ENCODE measurements at places on chromosomes 5 and 9. TPM values are rescaled to one million over a fixed set of nuclear protein-coding genes. Genes with fewer than 3 reads are reported as not detected.
A peak's percentile ranks its signal among the peaks of the same experiment; 100 is the strongest.

GRIN1 gene
- total RNA-seq = 0.21 TPM

EQTN gene
- total RNA-seq = not detected

ANKDD1B gene
- 1.5 TPM for total RNA-seq

IFNA2 gene
- not detected for total RNA-seq

ADAMTS2 gene
- total RNA-seq = 42.9 TPM

TLX3 gene
- not detected for total RNA-seq

TMEM252 gene
- total RNA-seq = not detected

GRCh38 chr5:354581-355378, 33.3 kb downstream of the AHRR start:
- no peaks in the 10 kb centered on the region for H3K4me1 ChIP-seq
- no peaks in the 10 kb centered on the region for H3K27me3 ChIP-seq
- no peak overlapping the region for H3K4me3 ChIP-seq
- no peaks in the 10 kb centered on the region for H3K36me3 ChIP-seq

GRCh38 chr5:113390224-113390623, 44.6 kb downstream of the TSSK1B start:
- no peaks in the 10 kb centered on the region for H3K27me3 ChIP-seq
- no peak for DNase-seq
- no peaks in the 10 kb centered on the region for H3K4me1 ChIP-seq
- H3K36me3 ChIP-seq = no peaks in the 10 kb centered on the region
- H3K4me3 ChIP-seq = no peak overlapping the region
- no peak overlapping the region for H3K27ac ChIP-seq

DNA sequence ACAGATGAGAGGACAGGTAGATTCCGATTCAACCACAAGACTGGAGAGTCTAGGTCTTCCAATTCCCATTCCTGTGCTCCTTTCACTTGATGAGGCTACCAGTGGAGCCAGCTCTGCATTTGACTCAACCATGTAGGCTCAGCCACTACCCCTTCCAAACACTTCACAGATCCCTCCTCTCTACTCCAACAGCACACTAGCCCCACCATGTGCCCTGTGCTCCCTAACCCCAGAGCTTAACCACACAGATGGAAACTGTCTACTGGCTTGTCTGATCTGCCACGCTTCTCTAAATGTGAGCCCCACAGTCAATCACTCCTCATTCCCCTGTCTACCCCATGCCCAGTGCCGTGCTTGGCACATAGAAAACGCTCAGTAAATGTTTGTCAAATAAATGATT, 508.2 kb downstream of the CDK5RAP2 start:
- H3K4me3 ChIP-seq = no peak overlapping the region
- H3K36me3 ChIP-seq = no peaks in the 10 kb centered on the region
- no peak overlapping the region for H3K27ac ChIP-seq
- H3K4me1 ChIP-seq = no peaks in the 10 kb centered on the region
- no peak for DNase-seq

DNA sequence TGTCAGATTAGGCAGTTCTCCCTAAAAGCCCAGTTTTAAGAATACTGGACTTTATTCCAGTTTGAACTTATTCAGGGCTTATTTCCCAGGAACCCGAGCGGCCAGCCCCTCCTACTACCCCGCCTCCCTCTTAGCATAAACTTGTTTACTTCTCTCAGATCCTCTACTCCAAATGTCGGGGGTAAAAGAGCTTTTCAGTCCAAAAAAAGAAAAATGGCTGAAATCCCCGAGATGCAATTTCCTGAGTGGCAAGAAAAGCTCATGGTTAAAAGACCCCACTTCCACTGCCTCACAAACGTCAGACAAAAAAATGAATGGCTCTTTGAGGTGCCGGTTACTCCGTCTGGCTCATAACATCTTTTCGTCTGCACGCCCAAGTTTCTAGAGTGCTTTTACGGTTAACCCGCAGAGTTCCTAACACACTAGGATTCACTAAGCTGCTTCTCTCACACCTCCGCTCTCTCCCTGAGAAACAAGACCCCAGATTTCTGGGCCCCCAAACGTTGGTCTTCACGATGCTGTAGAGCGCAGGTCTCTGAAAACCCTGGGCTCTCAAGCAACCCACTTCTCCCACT, 402 bp downstream of the BRD8 start:
- H3K27ac ChIP-seq = peak overlapping the region; percentile 75
- H3K4me1 ChIP-seq = peaks cover 14% of the 10 kb centered on the region
- H3K4me3 ChIP-seq = peak overlapping the region; percentile 74
- H3K27me3 ChIP-seq = no peaks in the 10 kb centered on the region
- no peak for DNase-seq

DNA sequence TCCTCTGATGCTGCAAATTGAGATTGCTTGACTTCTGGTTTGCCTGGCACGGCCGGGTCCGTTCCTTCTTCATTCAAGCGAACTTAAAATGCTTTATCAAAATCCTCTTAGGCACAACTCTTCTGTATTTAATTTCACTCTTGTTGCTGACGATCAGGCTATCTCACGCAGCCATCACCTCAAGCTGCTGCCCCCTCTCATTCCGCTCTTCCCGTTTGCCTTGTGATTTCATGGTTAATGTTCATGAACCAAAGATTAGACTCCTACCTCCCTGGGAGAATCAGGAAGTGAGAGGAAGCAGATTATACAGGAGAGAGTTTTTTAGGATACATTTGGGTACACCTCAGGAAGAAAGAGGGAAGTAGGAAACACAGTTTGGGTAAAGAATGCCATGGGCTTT, 22.6 kb downstream of the QRFP start:
- H3K4me1 ChIP-seq = peaks cover 51% of the 10 kb centered on the region
- H3K36me3 ChIP-seq = peaks cover 15% of the 10 kb centered on the region
- no peak for DNase-seq
- no peaks in the 10 kb centered on the region for H3K27me3 ChIP-seq

- no peak overlapping the region for H3K27ac ChIP-seq
- H3K27me3 ChIP-seq = no peaks in the 10 kb centered on the region
- no peak for DNase-seq
- no peaks in the 10 kb centered on the region for H3K4me1 ChIP-seq
Measured at GRCh38 chr5:97752871-97753270, 569.8 kb upstream of the RIOK2 start.

DNA sequence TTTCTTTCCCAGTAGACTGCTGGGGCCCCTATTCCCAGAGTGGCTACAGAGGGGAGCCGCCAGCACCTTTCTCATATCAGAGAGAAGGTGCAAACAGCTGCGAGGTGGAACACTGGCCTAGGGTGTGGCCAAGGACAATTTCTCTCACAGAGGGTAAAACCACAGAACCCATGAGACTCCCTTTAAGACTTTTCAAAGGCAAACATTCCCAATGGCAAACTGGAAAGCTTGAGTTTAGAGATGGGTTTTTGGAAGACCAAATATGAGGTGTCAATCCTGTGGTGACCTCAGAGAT, 335.1 kb upstream of the PIK3R1 start:
- peak overlapping the region; percentile 86 for H3K27ac ChIP-seq
- no peaks in the 10 kb centered on the region for H3K27me3 ChIP-seq
- H3K36me3 ChIP-seq = no peaks in the 10 kb centered on the region

- no peak for DNase-seq
- peaks cover 38% of the 10 kb centered on the region for H3K36me3 ChIP-seq
- no peaks in the 10 kb centered on the region for H3K27me3 ChIP-seq
- peak overlapping the region; percentile 80 for H3K27ac ChIP-seq
- peak overlapping the region; percentile 79 for H3K4me3 ChIP-seq
Measured at GRCh38 chr5:149345892-149346222, 558 bp downstream of the GRPEL2 start.

DNA sequence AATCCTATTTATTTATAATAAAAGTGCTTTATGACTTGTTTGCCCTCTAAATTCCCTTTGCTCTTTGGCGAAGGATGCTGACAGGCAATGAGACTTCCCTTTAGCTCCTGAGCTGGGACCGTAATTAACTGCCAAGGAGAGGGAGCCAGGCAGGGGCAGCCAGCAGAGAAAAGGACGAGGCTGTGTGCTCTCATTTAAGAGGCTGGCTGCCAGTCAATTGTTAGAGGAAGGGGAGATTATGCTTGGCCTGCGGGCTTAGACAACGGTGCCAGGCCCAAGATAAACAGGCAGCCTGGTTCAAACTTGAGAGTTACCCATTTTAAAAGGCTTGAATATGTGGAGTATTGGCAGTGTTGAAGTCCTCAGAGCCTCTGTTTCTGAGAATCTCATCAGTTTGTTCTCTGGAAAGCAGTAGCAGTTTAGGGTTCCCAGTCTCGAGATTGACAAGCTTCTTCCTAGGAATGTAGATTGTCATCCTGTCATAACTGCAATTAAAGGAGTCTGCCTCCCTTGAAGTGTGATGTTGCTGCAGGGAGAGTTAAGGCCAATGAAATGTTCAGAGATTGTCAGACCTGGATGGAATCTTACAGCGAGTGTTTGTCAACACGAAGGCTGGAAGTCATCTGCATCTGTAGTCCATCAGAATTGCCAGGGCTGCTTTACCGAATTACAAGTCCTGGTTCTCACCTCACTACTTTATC, 113.2 kb downstream of the JAKMIP2 start:
- no peak overlapping the region for H3K4me3 ChIP-seq
- DNase-seq = no peak
- H3K4me1 ChIP-seq = no peaks in the 10 kb centered on the region
- H3K27me3 ChIP-seq = no peaks in the 10 kb centered on the region
- H3K36me3 ChIP-seq = peaks cover 33% of the 10 kb centered on the region

DNA sequence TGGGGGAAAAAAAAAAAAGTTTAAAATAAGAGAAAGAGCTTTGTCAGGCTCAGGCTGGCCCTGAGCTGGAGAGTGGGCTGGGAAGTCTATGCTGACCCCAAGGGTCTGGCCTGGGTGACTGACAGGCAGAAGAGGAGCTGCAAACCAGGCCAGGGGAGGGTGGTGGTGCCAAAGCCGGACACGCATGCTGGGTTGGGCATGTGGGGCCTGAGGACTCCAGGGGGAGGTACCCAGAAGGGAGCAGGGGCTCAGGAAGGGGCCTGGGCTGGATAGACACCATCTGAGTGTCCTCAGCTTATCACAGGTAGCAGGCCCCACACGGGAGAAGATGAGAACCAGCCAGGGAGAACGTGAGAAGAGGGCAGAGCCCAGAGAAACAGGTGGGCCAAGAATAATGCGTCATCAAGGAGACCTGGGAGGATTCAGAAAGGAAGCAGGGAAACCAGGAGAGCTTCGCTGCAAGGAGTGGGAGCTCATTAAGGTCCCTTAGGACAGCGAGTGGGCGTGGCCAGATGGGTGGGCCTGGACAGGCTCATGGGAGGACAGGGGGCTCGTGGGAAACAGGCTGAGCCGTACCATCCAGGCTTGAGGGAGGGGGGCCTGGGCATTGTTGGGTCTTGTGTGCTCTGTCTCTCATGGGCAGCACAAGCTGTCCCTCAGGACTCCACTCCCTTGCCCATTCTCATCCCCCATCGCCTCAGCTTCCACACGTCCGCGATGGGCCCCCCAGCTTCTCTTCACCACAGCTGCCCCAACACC, 16.0 kb downstream of the TMOD1 start:
- no peak overlapping the region for H3K27ac ChIP-seq
- H3K4me1 ChIP-seq = peaks cover 10% of the 10 kb centered on the region
- H3K4me3 ChIP-seq = no peak overlapping the region
- H3K27me3 ChIP-seq = no peaks in the 10 kb centered on the region
- DNase-seq = no peak

GRCh38 chr5:61228229-61228628, 66.0 kb upstream of the SMIM15 start:
- H3K27me3 ChIP-seq = no peaks in the 10 kb centered on the region
- H3K36me3 ChIP-seq = no peaks in the 10 kb centered on the region
- peaks cover 3% of the 10 kb centered on the region for H3K4me1 ChIP-seq
- DNase-seq = no peak
- no peak overlapping the region for H3K27ac ChIP-seq

DNA sequence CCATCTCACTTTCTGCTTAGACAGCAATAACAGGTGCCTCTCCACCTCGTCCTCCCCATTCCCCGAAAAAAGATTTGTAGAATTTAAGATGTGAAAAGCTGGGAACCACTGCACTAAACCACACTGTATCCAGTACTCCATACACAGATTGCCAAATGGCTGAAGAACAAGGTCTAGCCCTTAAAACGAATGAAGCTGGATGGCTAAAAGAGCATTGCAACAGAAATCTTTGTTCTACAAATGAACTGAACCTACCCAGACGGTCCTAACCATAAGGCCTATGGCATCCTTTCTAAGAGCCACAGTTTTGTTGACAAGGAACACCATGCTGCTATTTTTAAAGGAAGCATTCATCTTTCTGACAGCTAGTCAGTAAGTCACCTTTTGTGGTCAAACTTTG, 152.3 kb downstream of the TTC39B start:
- peak overlapping the region; percentile 61 for H3K27ac ChIP-seq
- H3K4me3 ChIP-seq = no peak overlapping the region
- peaks cover 32% of the 10 kb centered on the region for H3K4me1 ChIP-seq
- no peaks in the 10 kb centered on the region for H3K36me3 ChIP-seq
